Hematopoietic multipotent progenitor cell treated with erythropoietin and hydrocortisone succinate and interleukin-3 and kit ligand, for 8 days (in vitro differentiated cells): ENCODE measurements at places on chromosomes 2 and 18.
A peak's percentile ranks its signal among the peaks of the same experiment; 100 is the strongest.

DNA sequence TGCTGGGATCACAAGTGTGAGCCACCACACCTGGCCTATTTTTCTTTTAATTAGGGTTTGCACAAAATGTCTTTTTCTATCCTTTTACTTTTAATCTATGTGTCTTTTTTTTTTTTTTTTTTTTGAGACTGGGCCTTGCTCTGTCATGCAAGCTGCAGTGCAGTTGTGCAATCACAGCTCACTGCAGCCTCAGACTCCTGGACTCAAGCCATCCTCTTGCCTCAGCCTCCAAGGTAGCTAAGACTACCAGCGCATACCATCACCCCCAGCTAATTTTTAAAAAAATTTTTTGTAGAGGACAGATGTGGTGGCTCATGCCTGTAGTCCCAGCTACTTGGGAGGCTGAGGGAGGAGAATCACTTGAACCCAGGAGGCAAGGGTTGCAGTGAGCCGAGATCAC is 27.1 kb downstream of the ADCY3 start:
- DNase-seq: no peak

DNA sequence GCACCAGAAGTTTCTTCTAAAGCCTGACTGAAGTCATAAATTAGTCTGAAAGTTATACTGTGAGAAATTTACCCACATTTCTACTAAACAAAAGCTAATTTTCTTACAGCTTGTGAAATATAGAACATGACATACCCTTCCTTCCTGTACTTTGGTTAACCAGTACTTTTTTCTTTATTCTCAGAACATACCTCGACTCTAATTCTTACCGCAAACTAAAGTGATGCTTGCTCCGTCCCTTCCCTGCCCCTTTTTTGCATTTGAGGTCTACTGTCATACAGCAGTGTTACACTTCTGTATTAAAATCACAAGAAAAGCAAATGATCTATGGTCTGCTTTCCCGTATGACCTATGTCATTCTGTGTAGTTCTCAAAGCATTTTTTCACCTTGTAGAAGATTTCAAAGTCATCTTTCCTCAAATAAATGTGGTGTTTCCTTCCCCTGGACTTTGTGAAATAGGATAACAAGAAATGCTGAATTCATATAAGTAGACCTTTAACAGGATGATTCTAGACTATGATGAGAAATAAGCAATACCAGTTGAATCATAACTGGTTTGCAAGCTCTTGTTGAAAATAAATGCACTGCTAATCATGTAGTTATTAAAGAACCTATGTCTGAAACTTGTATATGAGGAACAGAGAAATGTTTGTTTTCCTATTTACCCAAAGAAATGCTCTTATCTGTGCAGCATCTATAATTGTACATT is 30.4 kb downstream of the CYTIP start:
- no peak for DNase-seq

GRCh38 chr2:240604291-240604938 is 17.9 kb downstream of the CAPN10 start:
- peak; percentile 38 for DNase-seq

- no peak for DNase-seq
These were observed 21.5 kb downstream of the POMC start for GRCh38 chr2:25146896-25147295.

DNA sequence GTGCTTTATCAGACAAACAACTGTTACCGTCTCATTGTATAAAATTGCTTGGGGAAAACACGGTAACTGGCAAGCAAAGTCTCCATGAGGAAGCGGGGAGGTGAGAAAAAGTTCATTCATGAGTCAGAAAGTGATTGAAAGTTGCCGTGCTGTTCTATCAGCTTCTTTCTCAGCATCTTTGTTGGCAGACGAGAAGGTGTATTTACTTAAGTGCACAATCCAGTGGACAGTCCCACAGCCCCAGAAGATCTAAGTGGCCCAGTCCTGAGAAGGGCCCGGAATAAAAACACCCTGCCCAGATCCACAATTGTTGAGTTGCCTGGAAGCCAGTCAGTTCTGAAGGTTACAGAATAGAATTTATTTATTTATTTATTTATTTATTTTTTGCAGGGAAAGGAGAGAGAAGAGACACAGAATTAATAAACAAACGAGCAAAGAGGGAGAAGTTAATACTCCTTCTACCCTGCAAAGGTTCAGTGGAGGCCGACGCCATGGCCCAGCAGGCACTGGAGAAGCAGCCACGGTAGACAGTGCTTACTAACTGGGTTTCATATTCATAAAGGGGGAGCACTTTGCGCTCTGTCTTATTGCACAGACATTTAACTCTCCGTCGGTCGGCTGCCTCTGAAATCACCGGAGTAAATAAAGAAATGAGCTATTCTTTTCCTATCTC is 676.0 kb upstream of the SALL3 start:
- DNase-seq: no peak

DNA sequence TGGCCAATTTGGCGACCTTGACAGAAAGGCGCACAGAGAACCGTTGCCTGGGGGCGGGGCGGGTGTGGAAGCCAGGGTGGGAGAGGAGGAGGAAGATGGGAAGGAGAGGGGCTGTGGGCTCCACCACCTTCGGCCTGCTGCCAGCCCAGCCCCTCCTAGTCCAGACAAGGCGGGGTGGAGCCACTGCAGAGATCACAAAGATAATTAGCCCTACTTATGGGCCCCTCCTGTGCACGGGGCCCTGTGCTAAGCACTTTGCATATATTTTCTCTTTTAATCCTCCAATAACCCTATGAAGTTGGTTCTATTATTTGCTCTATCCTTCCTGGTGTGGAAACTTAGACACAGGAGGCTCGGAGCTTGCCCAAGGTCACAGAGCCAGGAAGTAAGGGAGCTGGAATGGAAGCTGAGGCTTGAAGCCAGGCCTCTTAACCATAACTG is 13.7 kb upstream of the ECEL1 start:
- DNase-seq: no peak

DNA sequence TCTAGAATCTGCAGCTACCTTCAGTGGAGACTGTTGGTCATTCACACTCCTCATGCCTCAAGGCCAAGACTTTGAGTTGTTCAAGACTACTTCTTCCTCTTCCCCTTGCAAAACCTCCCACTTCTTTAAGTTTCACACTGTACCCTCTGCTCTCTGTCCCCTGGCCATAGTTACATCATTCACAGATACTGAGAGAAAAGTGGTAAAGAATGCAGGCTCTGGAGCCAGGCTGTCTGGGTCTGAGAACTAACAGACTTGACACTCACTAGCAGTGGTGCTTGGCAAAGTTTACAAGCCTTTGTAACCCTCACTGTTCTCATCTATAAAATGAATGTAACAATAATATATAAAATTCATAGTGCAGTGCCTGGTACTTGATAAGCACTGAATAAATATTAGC is 61.8 kb downstream of the CDH20 start:
- no peak for DNase-seq
